Stimulated activated CD8-positive, alpha-beta memory T cell treated with anti-CD3 and anti-CD28 coated beads, Interleukin-7, amount 100 ng/mL, for 1 hour (primary cell): ENCODE measurements at places on chromosomes 2 and 18.

DNA sequence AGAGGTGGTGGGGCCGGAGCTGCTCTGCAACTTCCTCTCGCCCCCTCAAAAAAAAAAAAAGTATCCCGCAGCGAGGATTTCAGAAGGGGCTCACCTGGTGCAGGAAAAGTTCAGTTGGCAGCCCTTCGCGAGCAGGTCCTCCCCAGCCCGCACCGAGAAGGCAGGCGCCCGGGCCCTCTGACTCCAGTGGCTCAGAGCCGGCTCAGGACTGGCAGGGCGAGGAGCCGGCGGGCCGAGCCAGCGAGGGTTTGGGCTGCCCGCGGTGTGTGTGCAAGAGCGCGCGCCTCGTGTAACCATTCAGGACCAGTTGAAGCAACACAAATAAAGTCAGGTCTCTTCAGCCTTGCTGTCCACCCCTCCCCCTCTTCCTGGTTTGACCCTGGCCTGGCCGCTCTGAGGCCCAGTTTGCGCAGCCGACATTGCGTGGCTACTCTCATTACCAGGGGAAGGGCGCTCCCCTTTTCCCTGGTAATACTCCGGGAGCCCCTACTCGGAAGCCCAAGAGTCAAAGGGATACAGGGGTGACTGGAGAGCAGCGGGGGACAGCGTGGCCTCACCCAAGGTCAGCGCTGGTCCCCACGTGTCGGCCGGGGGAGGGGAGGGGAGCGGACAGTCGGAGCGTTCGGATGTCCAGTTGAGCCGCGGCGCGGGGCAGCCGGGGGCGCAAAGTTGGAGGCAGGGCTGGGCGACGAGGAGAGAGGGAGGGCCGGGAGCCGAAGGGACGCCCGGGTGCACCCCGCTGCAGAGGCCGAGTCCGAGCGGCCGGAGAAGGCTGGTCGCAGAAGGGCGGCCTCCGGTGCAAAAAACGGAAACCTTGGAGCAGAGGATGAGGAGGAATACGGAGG lies 12.3 kb downstream of the EN1 start:
- no peak for DNase-seq

DNA sequence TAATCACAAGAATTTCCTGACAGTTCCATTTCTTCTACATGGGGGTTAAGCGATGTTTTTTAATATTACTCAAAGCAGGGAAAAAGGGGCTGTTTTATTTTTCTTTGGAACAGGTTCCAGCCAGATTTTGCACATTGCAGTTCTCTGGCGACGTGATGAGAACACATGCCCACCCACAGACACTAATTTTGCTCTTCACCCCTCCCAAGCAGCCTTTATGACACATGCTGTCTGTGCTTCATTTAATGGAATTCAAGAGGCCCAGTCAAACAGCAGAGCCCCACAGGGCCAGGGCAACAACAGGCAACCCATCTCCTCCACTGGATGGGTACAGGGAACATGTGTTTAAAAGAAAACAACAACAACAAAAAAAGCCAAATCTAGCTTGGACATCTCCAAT lies 70.8 kb downstream of the SPRED2 start:
- no peak for DNase-seq

DNA sequence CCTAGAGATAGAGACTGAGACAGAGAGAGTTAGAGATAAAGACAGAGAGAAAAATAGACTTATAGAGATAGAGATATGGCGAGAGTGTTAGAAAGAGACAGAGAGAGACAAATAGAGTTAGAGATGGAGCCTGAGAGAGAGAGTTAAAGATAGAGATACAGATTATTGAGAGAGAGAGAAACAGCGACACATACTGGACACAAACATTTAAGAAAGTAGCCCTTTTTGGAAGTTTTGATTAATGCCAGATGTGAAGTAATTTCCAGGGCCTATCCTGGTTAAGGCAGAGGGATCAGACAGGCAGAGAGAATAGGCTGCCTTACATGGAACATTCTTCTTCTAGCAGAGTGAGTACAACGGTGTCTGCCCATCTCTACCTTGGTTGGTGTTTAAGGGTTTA lies 311.6 kb upstream of the CDH7 start:
- DNase-seq, result no peak

DNA sequence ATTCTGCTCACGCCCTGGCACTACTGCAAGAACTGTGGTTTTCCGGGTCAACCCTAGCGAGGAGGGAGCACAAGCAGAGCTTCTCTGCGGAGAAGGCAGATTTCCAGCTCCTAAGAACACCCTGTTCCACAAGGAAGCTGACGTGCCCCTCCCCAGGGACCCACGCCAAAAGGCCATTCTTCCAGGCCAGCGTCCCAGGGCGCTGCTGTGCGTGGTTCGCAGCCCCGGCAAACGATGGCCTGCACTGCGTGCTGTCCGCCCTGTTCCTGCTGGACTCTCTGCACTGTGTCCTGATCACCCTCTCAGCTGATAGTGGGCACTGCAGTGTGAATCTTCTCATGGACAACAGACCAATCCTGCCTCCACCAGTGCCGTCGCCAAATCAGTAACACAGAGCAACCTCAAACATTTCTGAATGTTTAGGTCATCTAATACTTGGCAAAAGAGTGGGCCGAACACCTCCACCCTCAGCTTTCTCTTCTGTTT lies 49.1 kb downstream of the ADI1 start:
- DNase-seq, result no peak

DNA sequence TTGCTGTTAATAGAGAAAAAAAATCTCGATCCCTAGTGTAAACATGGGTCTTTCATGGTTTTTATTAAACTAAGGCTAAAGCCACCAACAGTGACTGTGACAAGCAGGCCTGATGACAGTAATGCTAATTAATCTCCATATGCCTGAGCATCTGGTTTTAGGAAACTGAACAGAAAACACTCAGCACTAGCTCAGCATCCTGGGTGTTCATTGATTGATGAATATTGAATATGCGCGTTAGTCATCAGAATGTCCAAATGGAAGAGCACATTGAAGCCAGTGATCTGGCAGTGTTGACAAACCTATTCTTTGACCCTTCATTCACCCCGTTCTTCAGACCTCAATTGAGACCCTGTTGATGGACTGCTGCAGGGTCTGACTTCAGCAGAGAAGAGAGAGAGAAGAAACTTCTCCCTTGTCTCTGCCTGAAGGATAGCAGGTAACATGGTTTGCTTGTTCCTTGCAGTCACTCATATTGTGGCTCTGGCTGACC lies 283.8 kb downstream of the RDH14 start:
- no peak for DNase-seq

- DNase-seq, result no peak
Measured at GRCh38 chr18:9404565-9405060, 70.0 kb downstream of the TWSG1 start.

- DNase-seq, result no peak
Measured at GRCh38 chr2:114940785-114941458, 498.5 kb downstream of the DPP10 start.

- DNase-seq, result no peak
Measured at GRCh38 chr2:225041851-225042799, at the start of gene DOCK10. Gene DOCK10, minus strand, starts transcription at chr2:225042468. Its CDS starts 94 bp downstream, at chr2:225042374.

DNA sequence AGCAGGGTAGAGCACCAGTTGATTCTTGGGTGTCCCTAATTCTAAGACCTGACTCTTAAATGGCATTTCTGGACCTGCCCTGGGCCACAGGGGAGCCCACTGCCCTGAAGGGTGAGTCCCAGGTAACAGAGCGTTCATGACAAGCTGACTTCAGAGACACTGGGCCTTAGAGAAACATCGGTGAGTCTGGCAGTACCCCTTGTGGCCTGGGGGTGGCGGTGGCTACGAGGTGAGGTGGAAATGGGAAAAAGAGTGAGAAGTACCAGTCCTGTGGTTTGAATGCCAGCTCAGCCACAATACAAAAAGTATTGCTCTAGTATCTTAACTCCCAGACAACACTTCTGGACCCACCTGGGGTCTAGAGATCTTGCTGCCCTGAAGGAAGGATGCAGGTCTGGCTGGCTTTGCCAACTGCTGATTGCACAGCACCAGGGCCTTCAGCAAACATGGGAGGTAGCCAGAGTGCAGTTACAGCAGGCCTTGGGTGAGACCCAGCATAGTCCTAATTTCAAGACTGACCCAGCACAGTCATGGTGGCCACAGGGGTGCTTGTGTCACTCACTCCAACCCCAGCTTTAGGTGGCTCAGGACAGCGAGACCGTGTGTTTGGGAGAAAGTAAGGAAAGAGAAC lies 44.5 kb downstream of the USP34 start:
- DNase-seq, result peak; percentile 43

- DNase-seq, result no peak
Measured at GRCh38 chr2:71927757-71928715, 219.6 kb downstream of the CYP26B1 start.

DNA sequence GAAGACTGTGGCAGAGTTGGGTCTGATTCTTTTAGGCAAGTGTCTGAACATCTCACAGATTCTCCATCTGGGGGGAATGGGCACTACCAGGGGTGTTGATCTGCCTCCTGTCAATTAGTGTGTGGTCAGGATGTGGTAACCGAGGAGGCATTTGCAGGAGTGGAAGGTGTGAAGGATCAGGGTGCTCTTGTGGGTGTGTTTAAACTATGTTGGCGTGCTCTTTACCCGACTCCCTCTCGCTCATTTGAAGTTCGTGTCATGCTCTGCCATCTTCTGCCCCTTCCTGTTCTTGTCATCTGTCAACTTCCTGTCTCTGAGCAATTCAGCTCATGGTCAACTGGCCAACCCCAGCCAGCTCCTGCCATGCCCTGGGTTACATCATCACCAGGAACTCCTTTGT lies 107.9 kb downstream of the RTN4 start:
- DNase-seq, result peak; percentile 13

DNA sequence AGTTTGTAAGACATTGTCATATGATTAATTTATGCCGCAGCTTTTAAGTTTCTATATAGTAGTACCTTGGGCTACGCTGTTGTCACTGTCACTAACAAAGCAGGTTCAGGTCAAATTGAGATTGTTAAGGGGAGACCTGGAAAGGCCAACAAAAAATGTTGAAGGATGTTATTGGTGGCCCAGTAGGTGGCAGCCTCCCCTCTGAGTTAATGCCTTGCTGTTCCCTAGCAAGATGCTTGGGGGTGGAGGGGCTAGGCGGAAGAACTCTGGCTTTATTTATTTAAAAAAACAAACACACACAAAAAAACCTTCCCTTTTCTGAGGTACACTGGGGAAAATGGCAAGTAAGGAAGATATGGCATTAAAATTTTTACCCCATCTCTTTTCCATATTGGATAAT lies 128.3 kb upstream of the ATP5MC3 start:
- no peak for DNase-seq

- DNase-seq, result no peak
Measured at GRCh38 chr18:28045176-28045810, 131.6 kb downstream of the CDH2 start.

GRCh38 chr2:109255654-109256053 lies 126.6 kb downstream of the SH3RF3 start:
- DNase-seq, result no peak

GRCh38 chr2:181904022-181904632 lies 12.6 kb downstream of the ITPRID2 start:
- DNase-seq, result no peak

DNA sequence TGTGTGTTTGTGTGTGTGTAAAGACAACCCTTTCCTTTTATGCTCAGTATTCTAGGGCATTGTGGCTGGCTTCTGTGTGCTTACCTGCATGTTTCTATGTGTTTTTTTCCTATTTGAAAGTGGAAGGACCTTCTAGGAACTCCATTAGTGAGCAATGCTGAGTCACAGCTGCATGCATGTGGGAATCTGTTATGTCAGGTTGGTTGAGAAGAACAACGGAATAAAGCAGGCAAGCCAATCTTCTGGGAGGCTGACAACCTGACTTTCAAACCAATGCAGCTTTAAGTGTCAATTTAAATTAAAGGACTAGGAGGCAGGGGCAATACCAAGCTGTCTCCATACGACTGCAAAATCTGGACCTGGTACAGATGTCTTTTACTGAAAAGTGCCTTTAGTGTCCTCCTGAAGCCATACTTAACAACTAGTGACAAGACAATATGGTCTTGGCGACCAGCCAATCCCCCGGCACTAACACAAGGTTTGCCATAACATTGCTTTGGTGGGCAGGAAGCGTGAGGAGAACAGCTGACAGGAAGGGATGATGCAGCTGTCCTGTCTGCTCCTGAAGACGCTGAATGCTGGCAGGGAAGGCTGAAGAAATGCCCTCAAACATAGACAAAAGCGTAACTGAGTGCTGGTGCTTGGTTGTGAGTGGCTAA lies 514.7 kb upstream of the CDH7 start:
- no peak for DNase-seq

- DNase-seq, result no peak
Measured at GRCh38 chr2:88854528-88854927, 163.1 kb downstream of the RPIA start.

DNA sequence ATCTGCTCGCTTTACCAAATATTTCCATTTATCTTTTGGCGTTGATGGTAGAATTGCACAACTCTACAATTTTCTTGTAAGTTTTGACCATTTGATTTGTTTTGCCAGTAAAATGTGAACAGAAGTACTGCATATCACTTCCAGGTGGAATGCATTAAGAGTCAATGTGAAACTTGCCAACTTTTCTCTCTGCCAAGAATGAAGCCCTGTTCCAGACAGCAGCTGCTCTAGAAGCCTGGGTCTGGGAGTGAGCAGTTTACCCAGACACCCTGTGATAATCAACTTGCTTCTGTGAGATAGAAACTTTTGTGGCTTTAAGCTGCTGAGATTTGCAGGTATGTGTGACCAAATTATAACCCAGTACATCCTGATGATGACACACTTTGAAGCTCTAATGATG lies 115.9 kb upstream of the SYT4 start:
- no peak for DNase-seq

- no peak for DNase-seq
Measured at GRCh38 chr2:45925636-45926366, 274.3 kb downstream of the PRKCE start.

DNA sequence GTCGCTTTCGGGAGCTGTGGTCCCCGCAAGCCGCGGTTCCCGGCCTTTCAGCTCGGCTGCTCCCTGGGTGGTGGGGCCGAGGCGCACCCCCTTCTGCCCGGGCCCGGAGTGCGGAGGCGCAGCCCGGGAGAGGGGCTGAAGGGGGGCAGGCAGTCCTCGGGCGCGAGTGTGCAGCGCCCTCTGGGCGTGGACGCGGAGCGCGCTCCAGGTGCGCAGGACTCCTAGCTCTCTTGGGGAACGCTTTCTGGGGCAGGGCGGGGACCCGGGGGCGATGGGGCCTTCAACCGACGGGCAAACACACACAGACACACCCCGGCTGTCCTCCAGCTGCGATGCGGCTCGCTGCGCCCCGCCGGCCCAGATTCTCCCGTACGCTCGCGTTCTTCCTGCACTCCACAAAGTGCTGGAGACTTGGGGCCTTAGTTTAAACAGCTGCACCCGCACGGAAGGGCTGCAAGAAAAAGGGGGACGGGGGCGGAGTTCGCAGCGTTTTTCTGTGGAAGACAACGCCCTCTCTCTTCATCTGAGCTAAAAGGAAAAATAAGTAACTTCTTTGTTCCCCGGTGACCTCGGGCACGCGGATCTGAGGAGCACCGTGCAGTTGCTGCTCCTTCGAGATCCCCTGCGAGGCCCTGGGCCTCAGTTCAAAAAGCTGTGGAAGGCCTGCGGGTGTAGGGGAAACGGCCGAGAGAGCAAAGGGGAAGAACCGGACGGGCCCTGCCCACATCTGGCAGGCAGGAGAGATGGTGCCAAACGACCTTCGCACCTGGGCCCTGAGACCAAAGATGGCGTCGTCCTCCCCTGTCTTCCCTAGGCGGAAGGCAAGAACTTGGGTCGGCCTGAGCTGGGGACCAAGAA lies 593 bp upstream of the SDC1 start:
- DNase-seq, result no peak
